ENCODE measurements at places on chromosomes 2 and 18. TPM values are rescaled to one million over a fixed set of nuclear protein-coding genes. Genes with fewer than 3 reads are reported as not detected.

GRCh38 chr18:54387631-54388030 lies 29.9 kb downstream of the C18orf54 start:
- DNase-seq, result no peak

GRCh38 chr18:77199707-77200106 lies 49.9 kb upstream of the GALR1 start:
- no peak for DNase-seq

Gene GREB1
- total RNA-seq, result 1.1 TPM

Gene POTEI
- total RNA-seq, result not detected

- no peak for DNase-seq
Observed at GRCh38 chr18:38256366-38256765, 690.8 kb upstream of the CELF4 start.

DNA sequence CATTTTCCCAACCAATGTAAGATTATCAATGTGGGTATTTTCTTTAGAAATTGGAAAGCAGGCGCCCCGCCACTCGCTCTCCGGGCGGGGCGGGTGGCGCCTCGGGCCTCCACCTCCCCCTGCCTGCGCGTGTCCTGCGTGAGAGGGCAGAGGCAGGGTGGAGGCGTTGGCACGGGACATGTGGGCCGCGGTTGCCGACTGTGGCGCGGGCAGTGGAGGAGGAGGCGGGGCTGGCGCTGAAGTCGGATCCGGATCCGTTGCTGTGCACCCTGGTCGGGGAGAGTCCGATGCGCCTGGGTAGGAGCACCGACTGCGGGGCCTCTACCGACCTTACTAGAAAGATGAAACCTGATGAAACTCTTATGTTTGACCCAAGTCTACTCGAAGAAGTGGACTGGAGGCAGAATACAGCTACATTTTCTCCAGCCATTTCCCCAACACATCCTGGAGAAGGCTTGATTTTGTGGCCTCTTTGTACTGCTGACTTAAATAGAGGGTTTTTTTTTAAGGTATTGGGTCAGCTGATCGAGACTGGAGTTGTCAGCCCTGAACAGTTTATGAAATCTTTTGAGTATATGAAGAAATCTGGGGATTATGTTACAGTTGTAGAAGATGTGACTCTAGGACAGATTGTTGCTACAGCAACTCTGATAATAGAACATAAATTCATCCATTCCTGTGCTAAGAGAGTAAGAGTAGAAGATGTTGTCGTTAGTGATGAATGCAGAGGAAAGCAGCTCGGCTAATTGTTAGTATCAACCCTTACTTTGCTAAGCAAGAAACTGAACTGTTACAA lies 37.9 kb downstream of the PMS1 start:
- DNase-seq, result no peak

Gene GAREM1
- 0.10 TPM for total RNA-seq
